NCI-H82 (cell line): ENCODE measurements at places on chromosomes 1 and 21.
A peak's percentile ranks its signal among the peaks of the same experiment; 100 is the strongest.

DNA sequence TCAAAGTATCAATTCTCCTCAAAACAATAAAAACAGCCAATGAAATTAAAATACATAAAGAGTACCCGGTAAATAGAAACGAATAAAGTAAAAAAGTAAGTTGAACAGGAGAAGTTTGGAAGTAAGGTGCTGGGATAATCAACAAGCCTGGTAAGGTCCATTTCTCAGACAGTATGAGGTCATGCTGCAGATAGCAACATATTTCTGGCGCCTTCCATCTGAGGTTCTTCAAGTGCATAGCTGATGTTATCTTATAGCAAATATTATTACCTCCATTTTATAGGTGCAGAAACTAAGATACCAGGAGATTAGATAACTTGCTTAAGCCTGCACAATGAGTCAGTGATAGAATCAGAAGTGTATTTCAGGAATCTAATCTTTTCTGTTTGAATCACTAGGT lies 23.7 kb upstream of the CEP350 start:
- DNase-seq: no peak

- no peak for DNase-seq
Measured at GRCh38 chr1:113007706-113008364, 51.8 kb upstream of the SLC16A1 start.

GRCh38 chr1:151159373-151159772 lies 2.9 kb downstream of the TNFAIP8L2 start:
- DNase-seq: no peak

DNA sequence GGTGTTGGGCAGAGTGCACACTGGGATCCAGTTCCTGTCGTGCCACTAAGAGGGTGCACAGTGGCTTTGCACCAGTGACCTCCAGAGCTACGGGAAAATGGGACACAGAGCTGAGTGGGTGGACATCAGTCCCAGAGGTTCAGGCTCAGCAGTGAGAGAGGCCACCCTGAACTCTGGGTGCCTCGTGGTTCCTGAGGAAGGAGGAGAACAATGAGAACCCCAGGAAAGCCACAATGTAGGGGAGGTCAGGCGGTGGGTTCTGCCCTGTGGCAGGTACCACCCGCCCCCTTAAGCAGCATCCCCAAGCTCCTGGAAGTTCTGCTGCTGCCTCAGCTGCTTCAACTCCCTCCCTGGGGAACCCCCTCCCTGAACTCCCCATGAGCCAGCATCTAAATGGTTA lies 112.2 kb downstream of the GRIK3 start:
- DNase-seq: no peak

- no peak for DNase-seq
Measured at GRCh38 chr1:8121261-8122159, 95.4 kb upstream of the ERRFI1 start.

DNA sequence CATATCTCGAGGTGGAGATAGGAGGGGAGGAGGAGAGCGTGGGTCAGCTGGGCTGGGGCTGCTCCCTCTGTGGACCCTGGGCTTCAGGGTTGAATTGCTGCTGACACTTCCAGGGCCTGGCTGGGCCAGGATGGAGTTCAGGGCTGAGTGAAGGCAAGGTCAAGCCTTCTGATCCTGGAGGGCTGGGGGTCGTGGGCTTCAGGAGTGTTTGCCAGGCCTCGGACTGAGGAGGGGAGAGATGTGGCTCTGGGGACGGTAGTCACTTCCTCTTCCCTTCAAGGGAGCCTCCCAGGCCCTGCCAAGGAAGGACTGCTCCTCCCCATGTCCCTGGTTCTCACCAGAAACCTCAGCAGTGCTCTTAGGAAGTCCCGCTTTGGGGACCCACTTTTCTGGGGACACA lies 12.1 kb upstream of the FAM131C start:
- DNase-seq: no peak

- DNase-seq: no peak
Measured at GRCh38 chr1:4346131-4346530, 308.3 kb upstream of the AJAP1 start.

DNA sequence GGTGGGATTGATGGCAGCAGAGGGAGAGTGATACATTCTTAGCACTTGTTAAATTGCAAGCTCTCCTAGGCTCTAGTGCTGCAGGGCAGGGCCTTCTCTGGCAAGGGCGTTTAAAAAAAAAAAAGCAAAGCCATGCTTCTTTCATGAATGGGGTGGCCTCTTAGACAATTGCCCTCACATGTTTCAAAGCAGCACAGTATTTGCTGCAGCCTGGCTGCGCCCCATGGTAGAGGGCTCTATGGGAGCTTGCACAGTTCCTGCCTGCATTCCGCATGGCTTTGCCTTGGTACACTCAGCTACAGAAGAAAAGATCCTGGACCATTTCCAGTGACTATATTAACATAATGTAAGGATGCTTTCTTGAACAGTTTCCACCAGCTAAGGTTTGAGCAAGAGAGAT lies 267.2 kb downstream of the ZNF648 start:
- DNase-seq: no peak

DNA sequence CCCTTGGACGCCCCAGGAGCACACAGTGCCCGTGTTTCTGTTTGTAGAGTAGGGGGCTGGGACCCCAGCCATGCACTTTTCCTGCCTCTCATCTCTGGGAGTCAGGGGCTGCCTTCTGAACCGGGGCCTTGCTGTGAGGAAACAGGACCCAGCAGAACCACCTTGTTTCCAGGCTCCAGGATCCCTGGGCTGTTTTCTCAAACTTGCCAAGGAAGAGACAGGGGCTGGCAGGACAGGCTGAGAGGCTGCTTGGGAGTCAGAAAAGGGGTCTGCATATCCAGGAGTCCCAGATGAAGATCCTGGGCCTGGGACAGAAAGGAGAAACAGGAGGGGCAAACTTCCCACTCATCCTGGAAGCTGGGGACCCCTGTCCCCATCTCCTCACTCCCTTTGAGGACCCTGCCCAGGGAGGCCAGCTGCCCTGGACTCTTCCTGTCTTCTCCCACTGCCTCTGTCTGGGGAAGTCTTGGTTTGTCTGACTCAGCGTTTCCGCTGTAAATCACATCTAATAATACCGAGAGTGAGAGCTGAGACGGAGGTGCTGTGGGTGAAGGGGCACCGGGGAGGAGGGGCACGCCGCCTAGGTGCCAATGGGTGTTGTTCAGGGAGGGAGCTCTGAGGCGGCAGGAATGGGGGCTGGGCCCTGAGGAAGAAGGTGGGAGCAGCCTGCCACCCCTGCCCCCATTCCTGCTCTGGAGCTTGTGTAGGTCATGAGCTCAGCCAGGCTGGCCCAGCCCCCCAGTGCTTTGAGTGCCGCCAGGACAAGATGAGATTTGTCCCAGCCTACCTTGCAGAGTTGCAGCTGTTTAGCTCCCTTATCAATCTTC lies 16.7 kb downstream of the POU3F1 start:
- peak; percentile 91 for DNase-seq

DNA sequence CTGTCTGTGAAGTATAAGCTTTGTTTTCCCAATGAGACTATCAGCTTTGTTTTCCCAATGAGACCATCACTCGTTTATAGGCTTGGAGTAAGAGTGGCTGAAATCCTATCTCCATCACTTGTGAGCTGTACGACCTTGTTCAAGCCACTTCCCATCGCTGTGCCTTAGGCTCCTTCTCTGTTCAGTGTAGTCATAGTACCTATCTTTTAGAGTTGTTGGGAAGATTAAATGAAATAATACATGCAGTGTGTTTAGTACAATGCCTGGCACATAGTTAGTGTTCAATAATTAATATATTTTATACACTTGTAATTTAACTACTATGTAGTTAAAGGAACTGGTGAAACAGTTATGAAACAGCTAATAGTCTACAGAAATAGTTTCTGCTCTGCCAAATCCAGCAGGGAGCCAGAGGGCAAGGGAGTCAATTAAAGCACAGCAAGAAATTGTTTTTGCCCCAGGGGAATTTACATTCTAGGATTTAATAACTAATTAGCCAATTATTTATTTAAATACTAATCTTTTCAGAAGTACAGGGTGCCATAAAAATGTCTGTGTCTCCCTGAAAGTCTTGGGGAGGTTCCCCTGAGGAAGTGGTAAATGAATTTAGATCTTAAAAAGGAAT lies 139.3 kb upstream of the HMCN1 start:
- no peak for DNase-seq

DNA sequence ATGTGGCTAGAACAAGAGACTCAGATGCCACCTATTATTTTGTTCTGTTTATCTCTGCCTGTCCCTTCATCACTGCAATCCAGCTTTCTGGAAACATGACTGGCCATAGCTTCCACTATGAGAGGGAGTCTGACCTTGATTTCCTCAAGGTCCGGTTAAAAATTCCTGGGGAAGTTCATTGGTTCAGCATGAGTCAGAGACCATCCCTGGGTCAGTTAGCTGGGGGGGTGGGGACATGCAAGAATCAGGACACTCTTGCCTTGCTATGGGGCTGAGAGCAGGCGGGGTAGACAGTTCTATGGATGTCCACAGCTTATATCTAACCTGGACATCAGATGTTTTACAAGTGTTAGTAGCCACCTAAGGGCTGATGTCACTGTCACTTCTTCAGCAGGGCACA lies 81.1 kb downstream of the TENT5C start:
- DNase-seq: no peak

DNA sequence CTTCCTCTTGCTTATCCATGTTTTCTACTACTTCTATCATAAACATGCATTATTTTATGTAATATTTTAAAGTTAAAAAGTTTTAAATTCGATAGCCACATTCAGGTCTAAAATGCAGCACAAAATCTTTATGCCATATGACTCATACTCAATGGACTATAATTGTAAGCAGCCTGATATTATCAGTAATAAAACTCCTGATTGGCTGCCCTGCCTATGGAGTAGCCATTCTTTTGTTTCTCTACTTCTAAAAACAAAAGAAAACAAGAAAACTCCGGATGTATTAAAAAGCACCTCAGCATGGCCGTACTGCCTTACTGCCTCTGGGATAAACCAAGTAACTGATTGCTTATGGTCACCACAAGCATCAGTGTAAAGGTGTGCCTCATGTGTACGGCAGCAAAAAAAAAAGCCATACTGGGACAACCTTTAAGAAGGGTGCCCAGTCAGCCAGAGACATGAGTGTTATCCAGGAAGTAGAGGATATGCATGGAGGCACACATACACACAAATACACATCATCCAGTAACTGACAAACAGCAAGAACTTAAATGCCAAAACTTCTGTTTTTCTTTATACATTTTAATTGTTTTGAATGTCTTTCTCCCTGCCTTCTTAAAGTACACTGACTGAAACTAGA lies 9.2 kb downstream of the SLC35D1 start:
- no peak for DNase-seq
